Neural progenitor cell (in vitro differentiated cells): ENCODE measurements at places on chromosomes 16 and 17.

DNA sequence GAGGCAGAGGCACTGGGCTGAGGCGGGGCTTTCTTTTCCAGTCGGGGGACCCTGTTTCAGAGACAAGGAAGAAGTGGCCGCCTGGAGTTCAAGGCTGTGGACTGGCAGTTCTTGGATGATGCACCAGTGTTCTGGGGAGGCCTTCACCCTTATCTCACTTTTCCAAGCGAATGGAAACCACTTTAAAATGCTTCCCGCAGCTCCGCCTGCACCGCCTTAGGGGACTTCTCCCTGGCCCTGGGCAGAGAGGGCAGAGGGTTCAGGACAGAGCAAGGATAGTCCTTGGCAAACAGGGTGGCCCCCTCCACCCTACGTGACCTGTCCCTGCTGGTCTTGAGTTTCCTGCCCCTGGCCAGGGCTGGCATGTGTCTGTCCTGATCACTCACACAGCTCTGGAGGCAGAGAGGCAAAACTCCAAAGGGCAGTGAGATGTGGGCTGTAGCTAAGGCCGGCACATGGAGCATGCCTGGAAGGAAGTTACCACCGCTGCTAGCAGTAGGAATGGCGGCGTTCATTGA, 20.6 kb downstream of the RTN4RL1 start:
- no peak for DNase-seq

DNA sequence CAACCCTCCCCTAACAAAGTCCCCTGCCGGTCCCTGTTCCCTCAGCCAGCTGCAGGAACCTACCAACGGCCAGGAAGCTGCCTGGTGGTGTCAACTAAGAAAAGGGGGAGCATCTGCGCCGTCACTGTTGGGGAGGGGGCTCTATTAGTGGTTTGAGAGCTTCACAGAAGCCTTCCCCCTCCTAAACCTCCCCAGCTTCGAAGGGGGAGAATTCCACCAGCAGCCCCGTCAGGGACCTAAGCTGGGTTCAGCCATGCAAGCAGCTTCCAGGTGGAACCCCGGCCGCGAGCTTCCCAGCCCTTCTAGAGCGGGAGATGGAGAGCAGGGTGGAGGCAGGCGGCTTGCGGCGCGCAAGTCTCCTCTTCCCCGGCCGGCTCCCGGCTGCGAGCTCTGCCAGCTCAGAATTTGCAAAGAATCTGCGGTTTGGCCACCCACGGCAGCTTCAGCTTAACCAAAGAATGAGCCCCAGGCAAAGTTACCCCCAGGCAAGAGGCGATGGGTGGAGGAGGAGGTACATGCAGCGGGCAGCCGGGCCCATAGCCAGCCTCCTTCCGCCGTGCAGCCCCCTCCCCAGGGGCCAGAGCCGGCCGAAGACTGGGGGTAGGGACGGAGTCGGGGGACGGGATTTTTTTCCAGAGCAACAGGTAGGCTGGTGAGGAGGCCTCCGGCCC, 33.7 kb downstream of the DDX19A start:
- DNase-seq = peak; percentile 74

DNA sequence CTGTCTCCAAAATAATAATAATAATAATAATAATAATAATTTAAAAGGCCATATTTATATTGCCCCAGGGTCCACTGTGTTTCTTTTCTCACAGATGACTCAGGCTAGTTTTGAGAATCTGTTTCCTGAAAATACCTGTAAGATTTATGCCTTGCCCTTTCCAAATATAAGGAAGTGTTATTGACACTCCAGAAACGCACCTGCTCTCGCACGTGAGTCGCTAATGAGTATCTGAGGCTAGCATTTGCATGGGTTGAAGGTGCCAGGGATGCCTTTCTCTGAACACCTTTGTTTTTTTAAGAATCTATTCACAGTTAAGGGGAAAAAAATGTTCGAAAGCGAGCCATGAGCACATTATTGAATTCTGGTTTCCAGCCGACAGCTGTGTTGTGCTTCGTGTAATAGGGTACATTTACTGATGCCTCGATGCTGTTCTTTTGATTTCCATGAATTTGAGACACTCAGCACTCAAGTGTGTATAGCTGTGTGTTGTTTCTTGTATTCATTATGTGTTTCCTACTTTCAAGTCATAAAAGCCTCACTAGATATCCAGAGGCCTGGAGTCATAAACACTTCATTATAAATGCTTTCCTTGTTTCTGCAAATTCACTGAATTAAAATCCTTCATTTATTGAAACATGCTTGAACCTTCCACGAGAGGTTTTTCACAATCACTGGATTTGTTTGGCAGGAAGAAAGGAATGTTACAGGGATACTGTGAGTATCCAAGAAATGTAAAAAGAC, 45.0 kb upstream of the NOL11 start:
- no peak for DNase-seq

DNA sequence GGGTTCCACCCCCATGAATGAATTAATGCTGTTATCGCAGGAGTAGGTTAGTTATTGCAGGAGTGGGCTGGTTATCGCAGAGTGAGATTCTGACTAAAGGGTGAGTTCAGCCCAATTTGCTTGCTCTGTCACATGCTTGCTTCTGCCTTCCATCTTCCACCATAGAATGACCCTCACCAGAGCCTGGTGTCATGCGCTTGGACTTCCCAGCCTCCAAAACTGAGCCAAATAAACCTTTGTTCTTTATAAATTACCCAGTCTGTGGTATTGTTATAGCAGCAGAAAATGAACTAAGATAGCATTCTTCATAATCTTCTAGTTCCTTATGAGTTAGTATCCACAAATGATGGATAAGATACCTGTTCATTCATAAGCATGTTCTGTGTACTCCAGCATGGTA, 235.1 kb upstream of the TBX2 start:
- no peak for DNase-seq

DNA sequence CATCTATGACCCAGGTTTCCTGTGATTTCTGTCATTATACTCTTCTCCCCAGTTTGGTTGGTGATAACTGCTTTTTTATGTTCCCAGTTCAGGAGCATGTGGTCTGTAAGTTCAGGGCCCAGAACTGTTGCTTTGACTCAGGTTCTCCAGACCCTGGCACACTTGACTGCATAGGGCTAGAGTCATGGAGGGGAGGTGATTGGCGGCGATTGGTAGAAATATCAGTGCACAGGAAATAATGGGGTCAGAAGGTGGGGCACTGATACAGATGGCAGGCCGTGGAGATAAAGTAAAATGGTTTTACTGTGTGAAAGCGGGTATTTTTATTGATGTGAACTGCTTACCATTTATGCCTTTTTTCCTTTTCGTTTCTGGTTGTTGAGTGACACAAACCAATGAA, 28.7 kb downstream of the TAC4 start:
- no peak for DNase-seq

GRCh38 chr16:54503856-54504219, 217.3 kb upstream of the IRX3 start:
- DNase-seq = no peak

- no peak for DNase-seq
Measured at GRCh38 chr17:58993311-58993710, 113.4 kb downstream of the TRIM37 start.

DNA sequence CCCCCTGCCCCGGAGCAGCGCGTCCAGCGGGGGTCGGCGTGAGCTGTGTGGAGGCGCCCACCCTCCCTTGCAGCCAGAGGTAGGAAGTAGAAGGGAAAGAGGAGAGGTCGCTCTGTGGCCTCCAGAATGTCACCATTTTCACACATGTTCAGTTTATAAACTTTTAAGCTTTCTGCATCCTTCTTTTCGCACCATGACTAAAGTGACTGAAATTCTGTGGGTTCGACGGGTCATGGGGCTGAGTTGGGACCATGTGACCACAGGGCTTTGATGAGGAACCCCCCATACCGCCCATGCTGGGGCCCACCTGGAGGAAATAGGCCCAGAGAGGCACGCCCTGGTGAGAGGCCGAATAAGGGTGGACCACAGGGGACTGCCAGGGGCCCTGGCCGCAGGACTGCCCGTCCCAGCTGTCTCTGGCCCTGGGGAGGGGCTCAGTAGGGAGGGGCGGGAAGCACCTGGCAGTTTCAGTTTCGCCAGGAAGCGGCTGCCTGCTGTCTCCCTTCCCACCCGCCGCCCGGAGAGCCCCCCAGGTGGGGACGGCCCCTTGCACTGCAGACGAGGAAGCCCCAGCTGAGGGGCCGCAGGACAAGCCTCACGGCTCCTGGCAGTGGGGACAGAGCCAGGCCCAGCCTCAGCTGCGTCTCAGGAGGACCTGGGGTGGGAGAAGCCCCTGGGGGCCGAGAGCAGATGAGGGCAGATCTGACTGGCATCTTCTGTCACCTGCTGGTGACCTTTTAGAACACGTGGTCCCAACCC, 9.0 kb downstream of the CBFA2T3 start:
- DNase-seq = no peak

GRCh38 chr16:89116341-89117226, 22.9 kb downstream of the ACSF3 start:
- no peak for DNase-seq

- no peak for DNase-seq
Measured at GRCh38 chr17:57135026-57135788, 50.2 kb downstream of the AKAP1 start.

DNA sequence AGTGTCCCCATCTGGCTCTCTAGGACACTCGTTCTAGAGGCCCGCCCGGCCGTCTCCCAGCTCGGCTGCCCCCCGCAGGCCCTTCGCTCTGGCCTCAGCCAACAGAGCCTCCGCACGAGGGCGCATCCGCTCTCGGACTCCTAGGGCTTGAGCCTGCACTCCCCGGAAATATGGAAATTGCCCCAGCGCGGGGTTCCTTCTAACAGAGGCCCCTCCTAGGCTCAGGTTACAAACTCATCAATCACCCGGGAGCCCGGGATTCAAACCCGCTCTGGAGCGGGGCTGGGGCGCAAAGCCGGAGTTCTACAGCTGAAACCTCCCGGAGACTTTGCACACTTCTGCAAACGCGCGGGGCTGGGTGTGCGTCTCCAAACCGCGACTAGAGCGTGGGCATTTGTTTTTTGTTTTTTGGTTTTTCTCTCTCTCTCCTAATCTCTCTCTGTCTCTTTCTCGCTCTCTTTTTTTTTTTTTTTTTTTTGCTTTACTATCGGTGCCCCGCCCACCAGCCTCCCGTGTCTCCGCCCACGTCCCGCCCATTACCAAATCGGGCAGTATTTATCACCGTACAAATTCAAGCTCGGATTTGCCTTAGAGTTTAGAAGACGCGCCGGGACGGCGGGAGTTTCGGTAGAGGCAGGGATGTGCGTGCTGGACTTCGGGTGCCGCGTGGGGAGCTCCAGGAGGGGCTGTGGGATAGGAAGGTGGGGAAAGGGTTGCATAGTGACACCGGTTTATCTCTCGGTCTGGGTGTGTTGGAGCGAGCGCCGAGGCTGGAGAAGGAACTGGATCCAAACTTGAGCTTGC, 2.4 kb upstream of the FOXL1 start:
- peak; percentile 97 for DNase-seq

GRCh38 chr17:7240375-7240774, 1.1 kb upstream of the PHF23 start:
- DNase-seq = no peak

DNA sequence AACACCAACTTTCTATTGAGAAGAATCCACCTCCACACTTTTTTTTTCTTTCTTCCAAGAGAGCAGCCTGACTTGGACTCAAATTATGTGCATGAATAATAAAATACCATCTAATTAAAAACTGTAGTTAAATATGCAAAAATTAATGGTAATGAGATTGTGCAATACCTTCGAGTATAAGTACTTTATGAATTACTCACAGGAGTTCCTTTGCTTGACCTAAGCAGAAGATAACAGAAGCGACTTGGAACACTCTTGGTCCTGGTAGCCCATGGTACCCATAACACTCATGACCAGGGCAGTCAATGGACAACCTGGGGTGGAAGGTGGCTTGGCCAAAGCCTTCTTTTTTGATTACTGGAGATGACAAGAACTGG, 203.5 kb upstream of the IRX3 start:
- DNase-seq = no peak

DNA sequence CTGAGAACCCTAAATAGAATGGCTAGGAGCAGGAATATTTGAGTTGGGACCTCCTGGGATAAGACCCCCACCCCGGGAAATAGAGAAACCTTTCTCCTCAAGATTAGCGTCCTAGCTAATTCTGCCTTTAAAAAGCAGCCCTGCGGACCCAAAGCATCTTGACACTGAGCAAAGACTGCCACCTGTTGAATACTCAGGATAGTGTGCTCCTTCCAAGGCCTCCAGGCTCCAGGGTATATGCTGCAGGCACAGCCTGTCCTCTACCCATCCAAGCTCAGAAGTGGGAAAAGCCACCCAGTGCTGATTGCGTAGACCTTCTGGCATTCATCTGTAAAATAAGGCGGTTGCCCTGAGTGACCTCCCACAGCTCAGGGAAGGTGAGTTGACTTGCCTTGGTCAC, 456.2 kb upstream of the DYNLRB2 start:
- peak; percentile 87 for DNase-seq

GRCh38 chr16:48524348-48525200, 85.4 kb downstream of the N4BP1 start:
- DNase-seq = no peak

- DNase-seq = no peak
Measured at GRCh38 chr17:20091174-20092029, 82.2 kb downstream of the SPECC1 start.

GRCh38 chr17:1412185-1413110, 12.4 kb upstream of the YWHAE start:
- no peak for DNase-seq

GRCh38 chr16:4087990-4088577, 28.2 kb downstream of the ADCY9 start:
- DNase-seq = no peak

- DNase-seq = no peak
Measured at GRCh38 chr16:81493755-81494433, 49.3 kb downstream of the CMIP start.

DNA sequence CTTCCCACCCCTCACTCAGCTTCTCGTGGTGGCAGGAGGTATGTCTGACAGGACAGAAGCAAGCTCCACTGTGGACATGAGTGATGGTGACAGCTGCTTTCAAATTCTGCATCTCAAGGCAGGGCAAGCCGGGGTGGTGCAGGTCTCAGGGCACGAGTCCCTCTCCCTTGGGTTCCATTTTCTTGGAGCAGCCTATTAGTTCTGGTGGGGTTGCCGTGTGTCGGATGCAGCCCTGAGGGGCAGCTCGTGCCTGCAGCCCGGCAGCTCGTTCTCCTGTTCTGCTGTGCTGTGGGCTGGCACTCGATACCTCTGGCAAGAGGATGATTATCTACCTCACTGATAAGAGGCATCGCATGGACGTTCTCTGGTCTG, 16.5 kb upstream of the CLEC18C start:
- DNase-seq = no peak

DNA sequence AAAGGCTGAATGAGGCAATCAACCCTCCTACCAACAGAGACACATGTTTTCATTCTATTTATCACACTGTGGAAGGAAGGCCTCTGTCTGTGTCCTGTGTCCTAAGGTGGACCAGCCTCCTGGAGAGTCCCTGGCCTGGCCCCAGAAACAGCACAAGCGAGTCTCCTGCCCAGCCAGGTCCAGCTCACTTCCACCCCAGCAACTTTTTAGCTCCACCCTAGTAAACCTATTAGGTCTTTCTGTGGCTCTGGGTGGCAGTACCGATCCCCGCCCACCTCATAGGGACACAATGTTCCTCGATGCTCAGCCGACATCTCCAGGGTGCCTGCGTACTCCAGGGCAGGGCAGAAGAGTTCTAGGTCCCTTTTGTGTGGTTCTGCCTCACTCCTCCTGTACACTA, 10.7 kb downstream of the DRC3 start:
- DNase-seq = no peak
